NCI-H1436 treated with DMSO at 0.1 percent for 48 hours (cell line): ENCODE measurements at places on chromosomes 3 and 15.
A peak's percentile ranks its signal among the peaks of the same experiment; 100 is the strongest.

DNA sequence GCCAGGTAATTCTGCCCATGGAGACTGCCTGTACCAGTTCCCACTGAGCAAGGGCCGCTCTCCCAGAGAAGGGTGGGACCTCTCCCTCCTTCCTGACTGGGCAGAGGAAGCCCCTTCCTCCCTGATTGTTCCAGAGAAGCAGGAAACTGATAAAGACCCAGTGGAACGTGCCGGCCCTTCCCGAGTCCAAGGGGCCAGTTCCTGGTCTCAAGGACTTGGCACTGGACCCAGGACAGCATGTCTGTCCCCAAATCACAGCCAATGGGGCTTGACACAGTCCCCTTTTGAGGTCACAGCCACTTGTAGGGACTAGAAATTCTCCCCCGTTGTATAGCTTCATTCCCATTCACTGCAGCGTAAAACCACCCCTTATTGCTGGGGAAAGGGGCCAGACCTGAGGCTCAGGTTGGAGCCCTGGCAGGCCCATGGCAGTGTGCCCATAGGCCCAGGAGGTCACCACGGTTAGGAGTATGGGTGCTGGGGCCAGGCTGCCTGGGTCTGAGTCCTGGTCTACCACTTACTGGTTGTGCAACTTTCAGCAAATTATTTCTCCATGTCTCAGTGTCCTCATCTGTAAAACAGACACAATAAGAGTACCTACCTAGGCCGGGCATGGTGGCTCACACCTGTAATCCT, 18.1 kb downstream of the CSRNP1 start:
- DNase-seq, result no peak

DNA sequence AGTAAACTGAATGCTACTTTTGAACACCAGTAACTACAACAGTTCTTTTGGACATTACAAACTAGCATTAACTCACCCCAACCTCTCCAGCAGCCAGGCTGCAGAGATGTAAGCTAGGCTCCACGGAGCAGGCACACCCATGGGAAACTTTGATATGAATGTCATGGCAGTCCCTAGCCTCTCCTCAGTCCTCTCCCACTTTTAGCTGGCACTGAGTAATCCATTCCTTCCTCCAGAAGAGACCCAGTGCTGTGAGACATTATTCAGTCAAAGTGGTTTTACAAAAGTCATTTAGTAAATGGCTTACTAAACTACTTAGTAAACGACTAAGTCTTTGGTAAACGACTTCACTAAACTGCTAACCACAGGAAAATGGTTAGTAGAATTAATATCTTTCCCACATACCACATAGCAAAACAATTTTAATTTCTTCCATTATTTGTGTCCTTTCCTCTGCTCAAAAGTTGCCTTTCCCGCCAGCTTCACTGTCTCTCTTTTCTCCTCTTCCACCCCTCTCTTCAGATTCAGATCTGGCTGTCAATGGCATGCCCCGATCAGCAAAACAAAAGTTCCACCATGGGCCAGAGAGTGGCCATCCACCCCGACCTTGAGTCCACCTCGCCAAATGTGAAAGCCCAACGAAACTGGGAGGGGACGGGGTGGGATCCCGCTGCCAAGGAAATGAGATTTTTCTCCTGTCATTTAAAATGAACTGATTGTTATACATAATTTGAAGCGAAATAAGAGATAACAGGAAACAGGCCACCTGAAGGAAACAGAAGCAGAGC, 67.5 kb upstream of the TJP1 start:
- no peak for DNase-seq

DNA sequence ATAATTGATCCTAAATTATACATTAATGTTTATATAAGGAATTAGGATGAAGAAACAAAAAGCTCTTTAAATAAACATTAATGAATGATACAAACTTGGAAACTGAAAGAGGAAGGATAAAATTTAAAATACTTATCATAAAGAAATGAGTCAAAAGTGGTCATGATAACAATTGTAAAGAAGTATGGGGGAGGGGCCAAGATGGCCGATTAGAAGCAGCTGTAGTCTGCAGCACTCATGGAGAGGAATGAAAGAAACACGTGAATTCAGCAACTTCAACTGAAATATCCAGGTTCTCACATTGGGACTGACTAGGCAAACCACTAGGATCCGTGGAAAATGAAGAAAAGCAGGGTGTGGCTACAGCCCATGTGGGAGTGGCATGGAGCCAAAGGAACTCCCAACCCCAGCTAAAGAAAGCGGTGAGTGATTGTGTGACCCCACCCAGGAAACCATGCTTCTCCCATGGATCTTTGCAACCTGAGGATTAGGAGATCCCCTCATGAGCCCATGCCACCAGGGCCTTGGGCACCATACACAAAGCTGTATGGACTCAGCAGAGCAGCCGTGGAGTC, 13.1 kb upstream of the CP start:
- no peak for DNase-seq

- DNase-seq, result no peak
Observed at GRCh38 chr3:58342676-58343075, 10.0 kb downstream of the PXK start.

- no peak for DNase-seq
Observed at GRCh38 chr3:15647611-15648167, 46.1 kb downstream of the BTD start.

GRCh38 chr15:62439543-62440016, 274.5 kb upstream of the C2CD4B start:
- no peak for DNase-seq

- no peak for DNase-seq
Observed at GRCh38 chr3:94787734-94788270, 724.9 kb downstream of the NSUN3 start.

DNA sequence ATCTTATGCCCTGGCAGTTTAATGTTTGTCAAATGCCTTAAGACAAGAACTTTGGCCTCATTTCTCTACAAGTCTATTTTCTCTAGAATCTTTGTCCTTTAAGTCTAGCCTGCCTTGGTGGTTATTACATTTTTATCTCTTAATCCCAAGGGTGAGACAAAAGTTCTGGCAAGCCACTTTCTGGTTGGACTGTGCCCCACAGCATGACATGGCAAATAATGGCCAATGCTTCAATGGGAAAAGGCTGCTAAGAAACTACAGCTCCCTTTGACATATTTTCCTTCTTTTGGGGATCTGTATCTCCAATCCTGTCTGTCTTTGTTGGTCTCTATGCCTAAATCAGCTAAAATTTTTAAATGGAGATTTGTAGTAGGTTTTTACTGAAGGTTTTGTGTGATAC, 181.6 kb upstream of the MBNL1 start:
- no peak for DNase-seq

- no peak for DNase-seq
Observed at GRCh38 chr3:13420831-13421765, 976 bp upstream of the NUP210 start.

DNA sequence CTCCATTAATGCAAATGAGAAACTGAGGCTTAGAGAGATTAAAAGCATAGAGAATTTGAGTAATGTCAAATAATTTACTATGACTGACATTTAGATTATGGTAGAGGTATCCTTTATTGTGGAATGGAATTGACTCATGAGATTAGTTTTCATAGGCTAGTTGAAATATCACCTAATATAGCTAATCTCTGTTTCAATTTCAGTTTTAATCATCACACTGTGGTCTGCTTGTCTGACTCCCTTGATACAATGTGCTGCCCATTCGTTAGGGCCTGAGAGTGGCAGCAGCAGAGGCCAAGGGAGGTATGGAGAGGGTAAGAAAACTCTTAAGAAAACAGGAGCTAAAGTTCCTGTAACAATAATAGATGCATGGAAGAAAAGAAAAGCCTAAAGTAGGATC, 13.2 kb upstream of the ZBTB20 start:
- DNase-seq, result no peak

- no peak for DNase-seq
Observed at GRCh38 chr15:52394118-52394517, 98.5 kb upstream of the MYO5C start.

- DNase-seq, result peak; percentile 53
Observed at GRCh38 chr15:57323806-57324589, 52.3 kb upstream of the CGNL1 start.

DNA sequence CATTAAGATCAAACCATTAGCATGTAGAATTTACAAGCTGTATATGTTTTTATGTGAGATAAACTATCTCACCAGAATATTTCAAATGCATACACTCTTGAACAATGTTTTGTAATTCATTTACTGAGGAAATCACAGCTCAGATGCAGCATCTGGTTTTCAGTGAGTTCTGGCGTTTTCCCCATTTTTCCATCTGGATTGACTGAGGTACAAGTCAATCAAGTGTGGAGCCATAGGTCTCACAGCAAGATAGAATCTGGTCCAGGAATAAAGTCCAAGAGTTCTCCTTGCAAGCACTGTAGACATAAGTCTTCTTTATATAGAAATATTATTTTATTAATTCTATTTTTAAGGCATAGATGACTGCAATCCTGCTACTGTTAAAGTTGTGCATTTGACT, 219.3 kb downstream of the ZBBX start:
- no peak for DNase-seq

GRCh38 chr15:65516997-65517865, at the start of gene DPP8:
DPP8 (minus strand) TSS chr15:65517689; CDS start chr15:65512553, 5,136 bp downstream.
- DNase-seq, result peak; percentile 59
